Iris pigment epithelial cell (primary cell): ENCODE measurements at places on chromosomes 1 and 21.
A peak's percentile ranks its signal among the peaks of the same experiment; 100 is the strongest.

DNA sequence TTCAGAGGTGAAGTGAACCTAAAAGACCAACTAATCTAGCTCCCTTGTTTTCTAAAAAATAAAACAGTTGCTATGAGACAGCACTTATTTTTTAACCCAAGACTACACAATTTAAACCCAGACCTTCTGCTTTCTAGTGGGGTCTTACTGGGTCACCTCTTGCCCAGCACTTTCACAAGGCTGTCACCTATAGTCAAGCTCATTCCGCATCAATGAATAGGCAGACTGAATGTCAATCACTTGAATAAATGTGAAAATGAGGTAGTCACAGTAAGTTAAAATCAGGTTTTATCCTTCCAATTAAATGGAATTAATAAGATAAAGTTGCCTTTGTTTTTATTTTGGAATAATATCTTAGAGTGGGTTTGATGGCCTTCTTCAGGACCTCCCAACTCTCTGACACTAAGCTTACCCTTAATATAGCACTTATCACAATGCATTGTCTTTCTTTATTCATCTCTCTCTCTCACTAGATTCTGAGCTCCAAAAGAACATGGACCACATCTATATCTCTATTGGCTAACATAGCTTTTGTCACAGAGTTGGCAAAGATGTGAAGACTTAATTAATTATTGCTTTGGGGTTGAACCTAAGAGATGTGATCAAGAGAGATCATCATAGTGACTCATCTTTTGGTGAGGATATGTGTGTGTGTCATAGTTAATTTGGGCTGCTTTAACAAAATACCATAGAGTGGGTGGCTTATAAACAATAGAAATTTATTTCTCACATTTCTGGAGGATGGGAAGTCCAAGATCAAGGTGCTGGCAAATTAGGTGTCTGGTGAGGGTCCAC lies 248.7 kb upstream of the DAB1 start:
- DNase-seq = no peak

GRCh38 chr1:155454096-155454495 lies 108.5 kb downstream of the ASH1L start:
- peak; percentile 89 for DNase-seq

- peak; percentile 61 for DNase-seq
These were observed 554 bp downstream of the ZNF281 start for GRCh38 chr1:200409203-200409760.

DNA sequence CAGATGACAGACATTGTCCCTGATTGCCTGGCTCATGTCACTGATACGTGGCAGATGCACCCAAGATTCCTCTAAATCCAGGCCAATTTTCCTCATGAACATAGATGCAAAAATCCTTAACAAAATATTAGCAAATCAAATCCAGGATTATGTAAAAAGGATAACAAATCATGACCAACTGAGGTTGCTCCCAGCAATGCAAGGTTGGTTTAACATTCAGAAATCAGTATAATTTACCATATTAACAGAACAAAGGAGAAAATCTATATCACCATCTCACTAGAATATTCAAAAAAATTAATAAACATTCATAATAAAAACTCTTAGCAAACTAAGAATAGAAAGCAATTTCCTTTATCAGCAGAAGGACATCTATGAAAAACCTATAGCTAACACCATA lies 39.7 kb downstream of the FAF1 start:
- DNase-seq = no peak

GRCh38 chr1:228281631-228282328 lies 73.9 kb downstream of the OBSCN start:
- no peak for DNase-seq

DNA sequence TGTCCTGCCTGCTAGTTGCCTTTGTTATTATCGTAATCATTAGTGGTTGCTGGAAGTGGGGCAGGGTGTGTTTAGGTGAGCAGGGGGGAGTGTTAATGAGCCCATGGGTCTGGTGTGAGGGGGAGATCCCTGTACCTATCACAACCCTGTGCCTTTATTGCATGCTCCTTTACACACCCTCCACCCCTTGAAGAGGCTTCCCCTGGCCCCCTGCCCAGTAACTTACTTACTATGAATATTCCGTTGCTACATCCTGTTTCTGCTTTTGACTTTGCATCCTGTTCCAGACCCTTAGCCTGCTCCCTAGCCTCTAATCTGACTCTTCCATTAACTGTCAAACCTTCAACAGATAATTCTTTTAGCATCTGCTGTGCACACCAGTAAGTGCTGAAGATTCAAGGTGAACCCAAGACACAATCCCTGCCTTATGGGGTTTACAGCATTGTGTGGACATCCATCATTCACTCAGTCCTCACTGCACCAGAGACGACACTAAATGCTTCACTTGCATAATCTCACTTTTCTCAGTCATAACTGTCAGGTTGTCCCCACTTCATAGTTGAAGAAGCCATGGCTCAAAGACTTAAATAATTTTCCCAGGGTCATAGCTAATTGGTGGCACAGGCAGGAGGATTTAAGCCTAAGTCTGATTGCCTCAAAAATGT lies 47.9 kb downstream of the CDC7 start:
- no peak for DNase-seq

GRCh38 chr1:190453550-190453949 lies 24.1 kb downstream of the BRINP3 start:
- DNase-seq = no peak
